ENCODE measurements at places on chromosomes 7 and 10. TPM values are rescaled to one million over a fixed set of nuclear protein-coding genes. Genes with fewer than 3 reads are reported as not detected.

Gene INTS1
- 48.1 TPM for polyA plus RNA-seq

Gene SLC13A1
- not detected for polyA plus RNA-seq

Gene VAX1
- polyA plus RNA-seq, result not detected

Gene TMEM176B
- 0.15 TPM for polyA plus RNA-seq

Gene H2BK1
- not detected for polyA plus RNA-seq

DNA sequence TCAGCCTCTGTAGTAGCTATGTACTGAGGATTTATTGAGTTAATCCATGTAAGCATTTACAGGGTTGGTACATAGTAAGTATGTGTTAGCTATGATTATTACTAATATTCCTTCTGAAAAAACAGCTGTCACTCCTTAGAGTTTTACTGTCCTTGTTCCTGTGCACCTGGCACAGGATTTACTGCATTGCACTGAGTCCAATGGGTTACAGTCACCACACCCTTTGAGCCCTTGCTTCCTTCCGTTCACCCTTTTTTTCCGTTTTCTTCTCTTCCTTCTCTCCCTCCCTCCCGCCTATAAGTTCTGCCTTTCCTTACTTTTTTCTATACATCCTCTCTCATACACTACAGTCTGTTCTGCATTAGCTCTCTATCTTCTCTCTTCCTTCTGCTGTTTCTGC, 12.5 kb upstream of the CDK6 start:
- DNase-seq, result no peak

- peak; percentile 89 for DNase-seq
Measured at GRCh38 chr7:103075337-103075918, 488 bp downstream of the ARMC10 start.

DNA sequence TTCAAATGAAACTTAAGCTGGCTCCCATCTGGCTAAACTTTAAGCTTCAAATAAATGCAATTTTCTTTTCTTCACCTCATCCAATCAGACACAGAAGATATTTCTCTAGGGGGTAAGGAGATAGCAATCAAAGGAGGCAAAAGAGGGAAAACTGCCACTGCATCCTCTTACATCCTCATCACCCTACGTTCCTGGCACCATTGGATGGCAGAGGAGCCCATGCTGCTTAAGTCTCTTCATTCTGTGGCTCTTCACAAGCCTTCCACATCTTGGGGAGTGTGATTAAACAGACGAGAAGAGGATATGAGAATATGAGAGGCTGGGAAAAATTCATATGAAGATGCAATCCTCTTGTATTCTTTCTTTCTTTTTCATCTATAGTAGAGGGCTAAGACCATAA, 345.7 kb upstream of the AOAH start:
- DNase-seq, result no peak

GRCh38 chr7:150621376-150621775, 10.8 kb downstream of the GIMAP6 start:
- DNase-seq, result no peak

- no peak for DNase-seq
Measured at GRCh38 chr7:128207609-128208008, 33.5 kb upstream of the LEP start.

DNA sequence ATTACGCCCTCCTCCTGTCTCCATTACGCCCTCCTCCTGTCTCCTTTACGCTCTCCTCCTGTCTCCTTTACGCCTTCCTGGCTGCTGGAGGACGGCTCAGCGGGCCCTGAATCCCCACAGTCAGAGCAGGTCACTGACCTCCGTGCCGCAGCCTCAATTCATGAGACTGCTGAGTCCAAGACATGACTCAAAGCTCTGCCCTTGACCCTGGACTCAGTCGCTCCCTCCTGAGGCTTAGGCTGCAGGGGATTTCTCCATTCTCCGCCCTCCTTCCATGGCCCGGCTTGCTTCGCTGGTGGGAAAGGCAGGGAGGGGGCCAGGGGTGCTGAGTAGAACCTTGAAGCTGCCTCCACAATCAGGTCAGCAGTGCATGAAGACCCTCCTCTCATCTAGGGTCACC, 21.0 kb upstream of the FOXL3 start:
- DNase-seq, result no peak

GRCh38 chr10:5540080-5540479, 15.3 kb downstream of the CALML3 start:
- DNase-seq, result no peak

GRCh38 chr7:91280185-91280584, 16.0 kb downstream of the FZD1 start:
- DNase-seq, result no peak

DNA sequence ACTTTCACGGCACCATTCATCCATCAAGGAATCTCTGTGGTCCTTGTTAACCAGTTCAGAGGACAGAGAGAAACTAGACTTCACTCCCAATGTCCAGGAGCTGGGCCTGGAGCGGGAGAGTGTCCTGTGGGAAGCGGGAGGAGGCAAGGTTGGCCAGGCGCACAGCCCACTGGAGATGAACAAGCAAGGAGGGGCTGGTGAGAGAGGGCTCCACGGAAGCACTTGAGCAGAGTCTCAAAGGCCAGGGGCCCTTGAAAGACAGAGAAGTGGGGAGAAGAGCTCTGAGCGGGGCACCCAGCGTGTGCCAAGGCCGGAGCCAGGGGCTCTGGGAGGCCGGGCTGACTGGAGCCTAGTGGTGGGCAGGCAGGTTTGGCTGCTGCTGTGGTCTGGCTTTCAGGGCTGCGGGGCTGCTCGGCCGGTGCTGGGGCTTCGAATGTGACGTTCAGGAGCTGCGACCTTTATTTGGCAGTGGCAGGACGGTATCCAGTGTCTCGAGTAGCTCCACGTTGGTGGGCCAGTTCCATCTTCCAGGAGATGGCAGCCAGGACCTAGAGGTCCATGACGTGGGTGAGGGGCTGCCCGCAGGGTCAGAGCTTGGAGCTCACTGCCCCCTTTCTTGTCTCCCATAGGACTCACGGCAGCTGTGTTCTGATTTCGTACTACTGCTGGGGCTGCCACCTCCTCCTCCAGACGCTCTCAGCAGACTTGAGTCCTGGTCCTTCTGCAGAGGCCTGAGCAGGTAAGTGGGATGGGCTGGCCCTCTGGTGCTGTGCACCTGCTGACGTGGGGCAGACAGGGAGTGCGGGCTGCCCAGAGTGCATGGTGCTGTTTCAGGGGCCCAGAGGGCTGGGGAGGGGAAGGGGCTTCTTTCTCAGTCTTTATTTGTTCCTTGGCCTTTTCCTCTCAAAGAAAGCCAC, 49.8 kb downstream of the ZMIZ1 start:
- DNase-seq, result no peak

GRCh38 chr10:50536617-50537240, 87.0 kb downstream of the SGMS1 start:
- no peak for DNase-seq

DNA sequence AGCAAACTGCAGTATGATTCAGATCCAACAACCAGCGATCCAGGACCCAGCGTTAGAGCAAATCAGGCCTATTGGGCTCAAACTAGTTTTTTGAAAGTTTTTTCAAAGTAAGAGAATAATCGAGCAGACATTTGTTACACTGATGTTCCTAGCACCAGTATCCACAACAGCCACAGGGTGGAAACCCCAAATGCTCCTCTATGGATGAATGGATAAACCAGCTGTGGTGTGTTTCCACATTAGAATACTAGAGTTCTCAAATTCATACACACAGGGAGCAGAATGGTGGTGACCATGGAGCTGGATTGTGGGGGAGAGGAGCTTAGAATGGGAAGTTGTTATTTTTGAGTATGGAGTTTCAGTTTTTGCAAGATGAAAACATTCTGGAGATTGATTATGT, 60.7 kb downstream of the PDIA4 start:
- no peak for DNase-seq

DNA sequence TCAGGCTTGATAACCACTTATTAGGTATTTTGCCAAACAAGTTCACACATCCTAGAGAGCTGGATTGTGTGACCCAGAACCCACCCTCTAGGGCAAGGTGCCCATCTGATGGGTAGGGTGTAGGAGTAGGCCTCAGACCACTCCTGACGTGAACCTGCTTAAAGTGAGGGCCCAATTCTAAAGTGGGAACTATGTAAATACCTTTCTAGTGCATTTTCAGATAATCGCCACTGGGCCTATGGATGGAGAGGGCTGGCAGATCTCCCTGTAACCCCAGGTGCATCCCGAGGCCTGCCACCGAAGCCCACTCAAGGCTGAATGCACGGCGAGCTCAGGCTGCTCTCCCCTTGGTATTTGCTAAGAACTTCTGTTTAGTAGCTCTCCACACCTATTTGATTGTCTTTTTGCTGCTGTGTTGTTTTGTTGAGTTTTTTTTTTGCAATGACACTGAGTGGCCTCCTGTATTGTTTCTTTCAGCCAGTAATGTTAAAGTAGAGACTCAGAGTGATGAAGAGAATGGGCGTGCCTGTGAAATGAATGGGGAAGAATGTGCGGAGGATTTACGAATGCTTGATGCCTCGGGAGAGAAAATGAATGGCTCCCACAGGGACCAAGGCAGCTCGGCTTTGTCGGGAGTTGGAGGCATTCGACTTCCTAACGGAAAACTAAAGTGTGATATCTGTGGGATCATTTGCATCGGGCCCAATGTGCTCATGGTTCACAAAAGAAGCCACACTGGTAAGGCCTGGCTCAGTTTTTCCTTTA, 71.7 kb downstream of the IKZF1 start:
- no peak for DNase-seq

DNA sequence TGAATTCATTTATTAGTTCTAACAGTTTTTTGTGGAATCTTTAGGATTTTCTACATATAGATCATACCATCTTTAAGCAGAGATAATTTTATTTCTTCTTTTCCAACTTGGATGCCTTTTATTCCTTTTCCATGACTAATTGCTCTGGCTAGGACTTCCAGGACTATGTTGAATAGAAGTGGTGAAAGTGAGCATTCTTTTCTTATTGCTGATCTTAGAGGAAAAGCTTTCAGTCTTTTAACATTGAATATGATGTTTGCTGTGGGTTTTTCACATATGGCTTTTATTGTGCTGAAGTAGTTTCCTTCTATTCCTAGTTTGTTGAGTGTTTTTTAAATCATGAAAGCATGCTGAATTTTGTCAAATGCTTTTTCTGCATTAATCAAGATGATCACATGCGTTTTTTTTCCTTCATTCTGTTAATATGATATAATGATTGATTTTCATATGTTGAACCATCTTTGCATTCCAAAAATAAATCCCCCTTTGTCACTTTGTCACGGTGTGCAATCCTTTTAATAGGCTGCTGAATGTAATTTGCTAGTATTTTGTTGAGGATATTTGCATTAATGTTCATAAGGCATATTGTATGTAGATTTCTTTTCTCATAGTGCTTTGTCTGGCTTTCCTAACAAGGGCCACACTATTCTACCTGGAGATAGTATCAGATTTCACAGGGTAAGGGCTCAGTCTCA, 92.9 kb downstream of the ZNF467 start:
- no peak for DNase-seq

- no peak for DNase-seq
Measured at GRCh38 chr7:99837649-99838361, 10.0 kb downstream of the CYP3A43 start.

- peak; percentile 25 for DNase-seq
Measured at GRCh38 chr10:94133239-94133638, 139.5 kb downstream of the PLCE1 start.

DNA sequence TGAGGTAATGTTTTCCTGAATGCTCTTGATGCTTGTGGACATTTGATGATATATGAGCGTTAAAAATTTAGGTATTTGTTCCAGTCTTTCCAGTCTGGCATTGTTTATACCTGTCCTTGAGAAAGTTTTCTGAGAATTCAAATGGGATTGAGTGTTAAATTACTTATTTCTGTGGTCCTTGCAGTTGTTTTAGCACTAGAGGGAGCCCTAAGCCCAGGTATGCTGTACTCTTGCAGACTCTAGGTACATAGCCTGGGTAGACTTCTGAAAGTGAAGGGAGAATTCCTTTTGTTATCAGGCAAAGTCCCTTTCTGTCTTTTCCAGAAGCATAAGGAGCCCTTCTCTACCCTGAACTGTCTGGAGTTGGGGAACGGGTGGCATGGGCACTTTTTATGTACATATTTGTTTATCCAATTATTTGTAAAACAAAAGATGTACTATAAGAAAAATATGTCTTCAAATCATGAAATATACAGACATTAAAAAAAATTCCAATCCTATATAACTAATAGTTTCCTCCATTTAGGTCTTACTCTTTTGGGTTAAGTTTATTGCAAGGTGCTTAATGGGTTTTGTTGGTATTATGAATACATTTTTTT, 262.1 kb downstream of the ATRNL1 start:
- DNase-seq, result peak; percentile 53

GRCh38 chr7:25287291-25287690, 59.0 kb upstream of the NPVF start:
- no peak for DNase-seq

- no peak for DNase-seq
Measured at GRCh38 chr7:1843921-1844335, 173.9 kb downstream of the ELFN1 start.

GRCh38 chr10:78065611-78066010, 31.9 kb downstream of the RPS24 start:
- no peak for DNase-seq

DNA sequence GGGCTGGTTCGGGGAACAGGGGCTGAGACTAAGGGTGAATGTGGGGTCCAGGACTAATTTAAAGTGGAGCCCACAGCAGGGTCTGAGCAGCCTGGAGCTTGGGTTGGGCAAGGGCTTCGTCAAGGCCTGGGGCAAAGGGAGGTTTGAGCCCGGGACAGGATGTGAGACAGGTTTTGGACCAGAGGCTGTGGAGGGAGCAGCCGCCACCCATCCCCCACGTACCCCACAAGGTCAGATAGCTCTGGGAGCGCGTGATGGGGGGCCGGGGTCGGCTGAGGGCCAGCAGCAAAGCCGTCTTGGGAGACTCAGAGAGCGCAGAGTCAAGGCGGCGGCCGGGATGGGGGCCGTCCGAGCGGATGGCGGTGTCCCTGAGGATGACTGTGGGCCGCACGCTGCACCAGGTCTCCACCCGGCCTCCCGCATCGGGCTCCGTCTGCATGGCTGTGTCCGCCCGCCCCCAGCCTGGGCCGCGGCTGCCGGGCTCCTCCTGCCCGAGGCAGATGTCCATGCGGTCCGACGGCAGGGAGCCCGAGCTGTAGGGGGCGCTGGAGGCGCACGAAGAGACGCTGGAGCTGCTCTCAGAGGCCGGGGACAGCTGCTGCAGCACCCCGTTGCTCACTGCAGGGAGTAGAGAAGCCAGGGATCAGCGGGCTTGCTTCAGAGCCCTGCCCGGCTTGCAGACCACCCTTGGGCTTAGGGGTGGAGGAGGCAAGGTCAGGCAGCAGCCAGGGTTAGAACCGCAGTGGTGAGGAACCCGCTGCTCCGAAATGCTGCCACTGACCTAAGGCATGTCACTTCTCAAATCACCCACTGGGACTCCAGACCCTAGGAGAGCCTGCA, 12.1 kb downstream of the PDZD7 start:
- peak; percentile 94 for DNase-seq

- no peak for DNase-seq
Measured at GRCh38 chr10:48556065-48556464, 48.8 kb downstream of the ARHGAP22 start.

DNA sequence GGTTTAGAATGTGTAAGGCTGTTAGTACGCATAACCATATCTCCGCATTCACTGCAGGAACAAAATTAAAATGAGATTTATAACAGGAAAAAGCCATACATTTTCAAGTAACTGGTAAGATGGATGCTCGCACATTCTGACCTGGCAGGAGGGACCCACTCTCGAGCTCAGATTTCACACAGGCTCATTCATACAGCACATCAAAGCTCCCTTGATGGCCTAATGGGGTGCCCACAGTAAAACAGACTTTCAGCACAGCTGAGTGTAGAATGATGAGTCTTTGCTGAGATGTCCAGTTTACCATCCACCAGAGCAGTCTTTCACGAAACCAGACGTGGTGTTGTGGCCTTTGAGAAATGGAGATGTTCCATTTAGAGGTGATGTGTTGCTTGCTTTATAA, 8.9 kb downstream of the FOXI2 start:
- no peak for DNase-seq

- no peak for DNase-seq
Measured at GRCh38 chr7:43511769-43512515, 71.0 kb upstream of the STK17A start.
